ENCODE measurements at places on chromosomes 7 and 10. TPM values are rescaled to one million over a fixed set of nuclear protein-coding genes. Genes with fewer than 3 reads are reported as not detected.

Gene TMEM225B
- total RNA-seq: 0.25 TPM

GRCh38 chr7:40986351-40986873 is 716.5 kb downstream of the INHBA start:
- DNase-seq: no peak

DNA sequence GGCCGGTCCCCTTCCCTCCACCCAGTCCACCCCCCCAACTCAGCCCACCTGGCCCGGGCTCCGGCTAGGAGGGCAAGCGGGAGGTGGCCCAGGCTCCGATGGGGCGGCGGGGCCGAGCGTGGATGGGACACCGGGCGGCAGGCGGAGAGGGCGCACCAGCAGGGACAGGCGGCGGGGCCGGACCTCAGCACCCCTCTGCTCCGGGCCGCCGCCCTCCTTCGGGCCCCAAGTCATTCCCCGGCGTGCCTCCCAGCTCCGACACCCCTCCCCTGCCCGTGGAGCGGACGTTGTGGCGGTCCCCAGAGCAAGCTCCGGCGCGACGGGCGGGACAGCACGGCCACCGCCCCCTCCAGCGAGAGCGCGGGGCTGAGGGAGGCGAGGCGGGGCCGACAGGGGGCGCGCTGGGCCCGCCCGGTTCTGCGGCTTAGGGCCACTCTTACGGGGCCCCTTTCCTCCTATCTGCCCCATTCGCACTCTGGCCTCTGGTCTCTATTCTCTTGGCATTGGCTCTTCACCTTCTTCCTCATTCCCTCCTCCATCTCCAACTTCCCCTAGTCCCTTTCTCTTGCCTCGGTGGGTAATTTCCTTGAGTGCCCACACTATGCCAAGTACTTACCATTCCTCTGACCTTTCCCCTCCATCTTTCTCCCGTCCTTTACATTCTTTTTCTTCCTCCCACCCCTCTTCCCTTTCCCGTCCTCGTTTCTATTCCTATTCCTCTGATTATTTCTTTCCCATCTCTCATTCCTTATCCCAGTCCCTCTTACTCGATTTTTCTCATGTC is 701 bp upstream of the GBX1 start:
- DNase-seq: no peak

GRCh38 chr10:72802763-72803505 is 90.6 kb upstream of the OIT3 start:
- DNase-seq: peak; percentile 44

DNA sequence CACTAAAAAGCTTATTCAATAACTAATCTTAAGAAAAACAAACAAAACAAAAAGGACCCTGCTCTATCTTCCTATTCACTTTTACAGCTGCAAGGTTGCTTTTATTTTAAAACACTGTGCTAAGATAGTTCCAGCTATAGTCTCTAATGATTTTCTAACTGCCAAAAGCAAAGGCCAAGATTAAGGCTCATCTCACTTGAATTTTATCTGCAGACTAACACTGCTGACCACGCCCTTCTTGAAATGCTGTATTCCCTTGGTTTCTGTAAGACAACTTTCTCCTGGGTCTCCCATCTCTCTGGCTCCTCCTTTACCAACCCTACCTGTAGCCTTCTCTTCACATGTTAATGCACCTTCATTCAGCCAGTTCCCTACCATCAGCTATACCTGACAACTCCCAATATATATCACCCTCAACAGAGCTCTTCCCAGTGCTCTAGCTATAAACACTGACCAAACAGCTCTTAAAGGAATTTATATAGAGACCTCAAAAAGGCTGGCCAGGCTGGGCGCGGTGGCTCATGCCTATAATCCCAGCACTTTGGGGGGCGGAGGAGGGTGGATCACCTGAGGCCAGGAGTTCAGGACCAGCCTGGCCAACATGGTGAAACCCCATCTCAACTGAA is 11.7 kb downstream of the SRPK2 start:
- no peak for DNase-seq

DNA sequence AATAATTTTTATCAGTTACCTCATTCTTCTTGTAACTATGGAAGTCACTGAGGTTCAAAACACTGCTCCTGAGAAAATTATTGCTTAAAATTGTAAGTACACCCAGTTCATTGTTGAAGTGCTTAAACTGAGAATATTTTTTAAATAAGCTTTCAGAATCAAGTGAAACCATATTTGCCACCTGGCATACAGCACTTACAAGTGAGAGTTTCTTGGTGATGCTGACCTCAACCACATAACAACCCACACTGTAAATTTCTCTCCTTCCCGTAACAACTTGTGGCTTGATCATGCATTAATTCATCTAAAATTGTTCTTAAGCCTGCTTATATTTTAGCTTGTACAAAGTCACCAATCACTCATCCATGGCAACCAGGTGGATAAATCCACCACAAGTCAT is 34.0 kb downstream of the IMMP2L start:
- DNase-seq: no peak

- DNase-seq: peak; percentile 84
Measured at GRCh38 chr7:81161451-81162075, 242.7 kb upstream of the SEMA3C start.

Data from foreskin keratinocyte (primary cell).